Activated CD4-positive, alpha-beta T cell treated with anti-CD3 and anti-CD28 coated beads, Interleukin-2, amount 50 U/mL, for 1 hour (primary cell): ENCODE measurements at places on chromosomes 11 and 22.

DNA sequence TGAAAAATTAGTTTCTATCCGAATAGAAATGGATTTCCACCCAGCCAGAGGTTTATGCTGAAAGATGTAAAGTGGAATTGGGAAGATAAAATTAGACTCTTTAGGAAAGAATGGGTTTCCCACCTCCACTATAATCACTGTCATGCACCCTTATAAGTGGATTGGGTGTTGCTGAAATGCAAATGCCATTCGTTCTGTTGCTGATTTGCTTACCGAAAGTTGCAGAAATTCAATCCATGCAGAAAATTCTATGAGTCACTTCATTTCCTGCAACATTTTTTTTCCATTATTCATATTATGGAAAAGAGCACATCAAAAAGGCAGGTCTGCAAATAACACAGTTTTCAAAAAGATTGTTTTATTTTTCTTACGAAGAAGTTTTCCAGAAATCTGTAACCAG lies 65.6 kb downstream of the LDLRAD3 start:
- DNase-seq: no peak

GRCh38 chr11:134032043-134032442 lies 36.8 kb upstream of the JAM3 start:
- DNase-seq: no peak

DNA sequence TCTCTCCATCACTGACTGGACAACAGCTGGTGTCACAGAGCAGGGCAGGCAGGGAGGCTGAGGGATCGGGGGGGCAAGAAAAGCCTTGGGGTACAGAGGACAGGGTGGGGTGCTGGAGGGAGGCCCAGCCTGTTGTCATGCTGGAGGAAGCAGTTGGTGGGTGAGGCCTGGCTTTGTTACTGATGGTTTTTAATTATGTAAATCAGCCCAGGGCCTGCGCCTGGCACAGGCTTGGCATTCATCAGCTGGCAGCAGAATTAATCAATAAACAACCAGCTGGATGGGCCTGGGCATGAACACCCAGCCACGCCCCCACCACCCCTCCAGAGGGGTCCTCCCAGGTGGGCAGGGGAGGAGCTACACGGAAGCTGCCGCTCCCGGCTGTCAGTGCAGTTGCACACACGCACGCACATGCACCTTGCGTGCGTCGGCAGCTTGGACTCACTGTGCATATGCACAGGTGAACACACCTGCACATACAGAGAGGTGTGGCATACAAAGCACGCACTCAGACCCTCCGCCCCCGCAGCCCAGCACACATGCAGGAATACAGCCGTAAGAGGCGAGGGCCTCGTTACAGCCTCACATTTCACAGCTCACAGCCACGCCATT lies 21.3 kb upstream of the ELFN2 start:
- no peak for DNase-seq

- no peak for DNase-seq
These were observed 9.2 kb downstream of the POU2AF3 start for GRCh38 chr11:111307472-111308108.

DNA sequence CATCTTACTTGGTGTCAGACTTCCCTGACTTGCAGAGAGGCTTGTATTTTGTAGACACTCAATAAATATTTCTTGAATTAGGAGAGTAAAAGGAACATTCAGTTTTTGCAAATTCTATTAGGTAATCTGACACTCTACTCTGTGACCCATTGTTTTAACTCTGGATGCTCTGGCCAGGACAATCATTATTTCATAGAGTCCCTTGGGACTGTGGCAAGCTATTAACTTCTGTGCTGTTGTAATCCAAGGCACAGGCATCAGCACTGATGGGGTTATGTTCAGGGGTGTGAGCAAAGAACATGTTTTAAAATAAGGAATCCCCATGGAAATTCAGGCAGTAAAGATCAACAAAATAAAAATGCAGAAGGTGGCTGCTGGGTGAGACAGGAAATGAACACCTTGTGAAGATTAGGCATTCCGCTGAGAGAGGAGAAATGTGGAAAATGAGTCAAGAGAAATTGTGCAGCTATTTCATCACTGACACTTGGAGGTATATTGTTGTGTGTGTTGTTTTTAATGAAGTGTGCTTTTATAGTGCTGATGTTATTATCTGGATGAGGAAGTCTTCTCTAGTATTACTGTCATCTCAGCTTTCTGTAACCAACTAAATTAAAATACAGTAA lies 175.2 kb downstream of the WNT11 start:
- no peak for DNase-seq

DNA sequence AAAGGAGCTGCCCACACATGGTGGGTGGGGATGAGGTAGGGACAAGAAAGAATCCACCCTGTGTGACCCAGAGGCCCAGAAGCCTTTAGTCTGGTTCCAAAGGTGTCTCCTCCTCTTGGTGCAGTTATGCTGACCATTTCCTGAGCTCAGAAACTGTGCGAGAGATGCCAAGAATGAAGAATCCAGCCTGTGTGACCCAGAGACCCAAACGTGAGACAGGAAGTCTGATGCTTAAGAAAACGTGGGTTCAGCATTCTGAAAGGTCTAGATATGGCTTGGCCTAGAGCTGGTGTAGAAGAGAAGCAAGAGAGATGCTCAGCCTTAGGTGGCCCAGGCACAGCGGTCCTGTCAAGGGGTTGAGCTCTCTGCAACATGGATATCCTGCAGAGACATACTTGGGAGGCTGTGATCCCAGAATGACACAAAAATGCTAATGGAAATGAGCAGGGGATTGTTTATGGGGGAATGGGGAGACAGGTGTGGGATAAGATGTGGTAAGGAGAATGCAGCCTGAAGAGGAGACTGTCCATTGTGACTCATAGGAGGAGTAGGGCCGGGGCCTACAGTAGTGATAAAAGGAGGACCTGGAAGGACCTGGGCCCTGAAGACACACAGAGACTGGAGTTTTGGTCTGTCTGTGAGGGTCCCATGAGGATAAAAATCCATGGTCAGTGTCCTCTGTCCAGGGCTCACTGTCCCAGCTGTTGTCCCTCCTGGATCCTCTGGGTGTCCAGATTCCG lies 79.0 kb downstream of the ZNF280B start:
- DNase-seq: no peak

GRCh38 chr11:114799476-114799875 lies 121.1 kb downstream of the NXPE2 start:
- no peak for DNase-seq
